ENCODE measurements at places on chromosomes 7 and 10.

DNA sequence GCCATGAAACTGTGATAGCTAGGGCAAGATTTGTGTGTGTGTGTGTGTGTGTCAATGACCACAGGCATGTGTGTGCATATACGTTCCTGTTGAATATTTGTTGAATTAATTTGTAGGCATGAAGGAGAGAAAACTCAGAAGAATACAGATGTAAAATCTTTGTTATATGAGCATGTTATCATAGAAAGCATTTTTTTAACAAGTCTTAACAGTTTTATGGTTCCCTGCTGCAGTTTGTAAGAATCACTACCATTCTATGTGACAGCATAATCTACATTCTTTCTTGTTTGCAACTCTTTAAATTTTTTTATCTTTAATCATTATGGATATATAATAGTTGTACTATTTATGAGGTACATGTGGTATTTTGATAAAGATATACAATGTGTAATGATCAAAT lies 130.3 kb downstream of the CD36 start:
- DNase-seq: no peak

DNA sequence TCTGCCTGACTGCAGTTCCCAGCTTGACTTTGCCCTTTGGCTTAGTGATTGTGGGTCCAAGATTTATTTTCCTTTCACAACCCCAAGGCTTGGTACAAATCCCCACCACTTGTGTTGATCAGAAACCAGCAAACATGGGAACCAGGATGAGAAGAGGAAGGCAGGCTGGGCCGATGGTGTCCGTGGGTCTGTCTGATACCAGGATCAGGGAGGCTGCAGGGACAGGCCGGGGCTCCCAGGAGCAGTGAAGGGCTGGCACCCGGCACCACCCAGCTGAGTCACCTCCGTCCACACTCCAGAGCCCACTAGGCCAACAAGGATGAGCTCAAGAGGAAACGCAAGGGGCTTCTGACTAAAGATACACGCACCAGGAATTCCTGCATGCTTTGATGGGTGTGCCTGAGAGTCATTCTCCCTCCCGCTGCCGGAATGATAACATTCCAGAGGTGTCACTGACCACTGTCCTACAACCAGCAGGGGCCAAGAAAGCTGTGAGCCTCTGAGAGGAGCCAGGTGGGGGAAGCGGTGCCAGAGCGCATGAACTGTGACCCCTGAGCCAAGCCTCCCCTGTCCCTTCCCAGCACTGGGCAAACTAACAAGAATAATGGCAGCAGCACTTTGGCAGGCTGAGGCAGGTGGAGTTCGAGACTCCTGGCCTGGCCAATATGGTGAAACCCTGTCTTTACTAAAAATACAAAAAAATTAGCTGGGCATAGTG lies 29.2 kb upstream of the PROSER2 start:
- no peak for DNase-seq

- DNase-seq: no peak
Observed at GRCh38 chr7:123423622-123424021, 110.8 kb downstream of the IQUB start.

GRCh38 chr7:38016567-38016966 lies 96.1 kb downstream of the EPDR1 start:
- DNase-seq: no peak

- DNase-seq: no peak
Observed at GRCh38 chr7:31043051-31043471, 9.0 kb upstream of the ADCYAP1R1 start.

DNA sequence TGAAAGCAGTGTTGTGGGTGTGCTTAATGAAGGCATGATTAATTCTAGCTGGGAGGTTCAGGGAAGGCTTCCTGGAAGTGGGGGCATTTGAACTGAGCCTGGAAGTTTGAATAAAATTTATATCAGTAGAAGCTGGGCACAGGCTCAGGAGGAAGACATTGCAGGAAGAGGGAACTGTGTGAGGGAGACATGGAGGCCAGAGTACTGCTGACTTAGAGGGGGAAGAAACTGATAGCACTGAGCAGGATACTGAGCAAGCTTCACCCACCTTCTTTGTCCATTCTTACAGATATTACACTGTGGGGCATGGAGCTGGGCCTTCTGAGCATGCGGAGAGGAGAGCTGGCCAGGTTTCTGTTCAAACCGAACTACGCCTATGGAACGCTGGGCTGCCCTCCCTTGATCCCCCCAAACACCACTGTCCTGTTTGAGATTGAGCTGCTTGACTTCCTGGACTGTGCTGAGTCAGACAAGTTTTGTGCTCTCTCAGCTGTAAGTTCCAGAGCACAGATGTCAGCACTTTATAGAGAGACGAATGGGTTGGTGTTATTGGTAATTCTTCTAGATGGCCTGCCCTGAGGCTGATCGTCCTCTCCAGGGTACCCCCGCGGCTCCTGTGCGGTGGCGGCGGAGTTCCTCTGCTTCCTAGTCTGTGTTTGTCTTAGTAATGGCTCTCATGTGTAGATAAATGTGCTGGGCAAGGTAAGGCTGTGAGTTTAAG lies 2.1 kb downstream of the FKBP6 start:
- DNase-seq: no peak

GRCh38 chr7:159126311-159127260 lies 18.1 kb downstream of the VIPR2 start:
- no peak for DNase-seq

DNA sequence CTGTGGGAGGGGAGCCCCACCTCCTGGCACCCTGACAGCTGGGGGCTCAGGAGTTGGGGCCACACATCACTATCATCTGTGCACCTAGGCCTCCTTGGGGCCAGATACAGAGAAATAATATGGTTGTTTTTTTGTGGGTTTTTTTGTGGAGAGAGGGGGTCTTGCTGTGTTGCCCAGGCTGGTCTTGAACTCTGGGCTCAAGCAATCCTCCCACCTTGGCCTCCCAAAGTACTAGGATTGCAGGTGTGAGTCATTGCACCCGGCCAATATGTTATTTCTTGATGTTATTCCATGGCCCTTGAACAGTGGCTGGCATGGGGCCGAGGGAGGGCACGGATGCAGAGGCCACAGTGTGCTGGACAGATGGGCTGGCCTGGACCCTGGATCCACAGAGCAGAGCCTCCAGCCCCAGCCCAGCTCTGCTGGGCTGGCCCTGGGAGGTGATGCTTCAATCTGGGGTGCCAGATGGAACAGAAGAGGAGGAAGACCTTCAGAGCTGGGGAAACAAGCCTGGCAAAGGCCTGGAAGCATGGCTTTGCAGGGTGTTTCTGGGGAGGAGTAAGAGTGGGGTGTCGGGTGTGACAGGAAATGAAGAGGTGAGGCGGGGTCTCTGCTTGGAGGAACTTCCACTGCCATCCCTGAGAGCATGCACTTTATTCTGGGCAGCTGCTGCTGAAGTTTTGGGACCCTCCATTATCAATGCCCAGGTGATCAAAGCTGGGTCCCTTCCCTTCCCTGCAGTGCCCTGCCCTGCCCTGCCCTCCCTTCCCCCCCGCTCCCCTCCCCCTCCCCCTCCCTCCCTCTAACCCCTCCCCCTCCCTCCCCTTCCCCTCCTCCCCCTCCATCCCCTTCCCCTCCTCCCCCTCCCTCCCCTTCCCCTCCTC lies 3.7 kb upstream of the FZD9 start:
- DNase-seq: no peak

DNA sequence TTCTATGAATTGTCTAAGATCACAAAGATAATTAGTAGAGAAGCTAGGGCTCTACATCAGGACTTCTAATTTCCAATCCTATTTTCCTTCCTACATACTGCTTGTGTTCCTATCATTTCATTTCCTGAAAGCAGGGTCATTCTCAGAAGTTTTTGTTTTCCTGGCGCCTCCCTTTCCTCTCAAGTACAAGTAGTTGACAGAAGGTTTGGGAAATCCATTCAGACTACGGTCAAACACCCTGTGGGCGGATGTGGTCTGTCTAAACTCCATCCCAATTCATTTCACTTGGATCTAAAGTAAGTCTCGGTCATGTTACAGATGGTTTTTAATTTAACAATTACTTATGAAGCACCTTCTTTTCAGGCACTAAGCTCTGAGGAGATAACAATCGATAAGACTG lies 221.4 kb downstream of the MTERF1 start:
- no peak for DNase-seq

DNA sequence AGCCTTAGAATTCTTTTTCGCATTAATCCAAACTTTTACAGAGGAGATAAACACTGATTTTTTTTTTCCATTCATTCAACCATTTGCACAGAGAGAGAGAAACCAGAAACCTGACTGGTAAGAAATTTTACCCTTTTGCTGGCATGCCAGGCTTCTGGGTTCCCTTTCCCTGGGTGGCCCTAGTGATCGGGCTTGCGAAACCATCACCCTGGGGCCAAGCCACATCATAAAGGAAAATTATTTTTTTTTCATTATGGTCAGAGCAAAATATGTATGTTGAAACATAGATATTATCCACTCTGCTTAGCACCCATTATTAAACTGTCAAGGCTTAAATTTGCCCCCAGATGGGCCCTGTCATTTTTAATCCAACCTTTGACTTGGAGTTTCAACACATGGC lies 55.4 kb upstream of the INHBA start:
- DNase-seq: no peak

GRCh38 chr7:149109969-149110368 lies 16.2 kb downstream of the ZNF425 start:
- DNase-seq: no peak

- DNase-seq: peak; percentile 69
Observed at GRCh38 chr10:77552252-77552651, 85.4 kb downstream of the KCNMA1 start.

- no peak for DNase-seq
Observed at GRCh38 chr7:39958038-39958437, 8.0 kb downstream of the CDK13 start.

DNA sequence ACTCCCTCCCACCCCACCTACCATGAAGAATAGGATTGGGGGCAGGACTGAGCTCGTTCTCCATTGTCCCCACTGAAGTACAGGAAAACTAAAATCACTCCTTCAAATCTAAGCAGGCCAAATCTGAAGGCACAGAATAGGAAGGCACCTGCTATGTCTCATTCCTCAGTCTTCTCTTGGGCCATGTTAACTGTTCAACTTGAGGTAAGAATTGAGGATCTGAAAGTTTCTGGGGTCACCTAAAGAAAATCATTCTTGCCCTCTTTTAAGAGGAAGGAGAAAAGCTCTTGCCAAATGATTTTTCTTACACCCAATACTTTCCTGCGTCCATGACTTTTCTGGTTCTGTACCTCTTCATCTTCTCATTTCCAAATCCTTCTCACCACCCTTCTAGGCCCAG lies 4.9 kb downstream of the CPN1 start:
- DNase-seq: no peak

DNA sequence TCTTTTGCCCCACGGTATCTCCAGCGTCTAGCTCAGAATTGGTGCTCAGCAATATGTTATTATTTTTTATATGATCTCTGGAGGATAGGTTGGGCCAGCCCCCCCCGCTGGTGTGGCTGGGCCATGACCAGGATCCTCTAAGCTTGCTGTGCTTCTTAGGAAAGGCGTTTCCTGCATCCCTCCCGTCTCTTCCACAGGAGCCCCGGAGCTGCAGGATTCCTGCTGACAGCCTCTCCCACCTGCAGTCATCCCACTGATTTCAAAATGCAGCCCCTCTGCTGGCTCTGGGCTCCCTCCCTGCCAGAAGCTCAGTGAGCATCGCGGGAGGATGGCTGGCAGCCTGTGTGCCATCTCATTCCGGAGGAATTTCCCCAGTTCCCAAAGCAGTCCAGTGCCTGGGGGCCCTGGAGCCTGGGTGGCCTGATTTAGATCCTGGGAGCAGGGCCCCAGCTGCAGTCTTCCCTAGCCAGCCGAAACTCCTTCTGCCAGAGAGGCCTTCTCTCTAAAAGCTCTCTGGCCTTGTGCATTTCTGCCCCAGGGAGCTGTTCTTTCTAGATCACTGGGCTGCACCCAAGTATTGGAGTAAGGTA lies 21.8 kb upstream of the GOLGA7B start:
- no peak for DNase-seq

- DNase-seq: no peak
Observed at GRCh38 chr10:1475098-1475591, 262.2 kb downstream of the ADARB2 start.

DNA sequence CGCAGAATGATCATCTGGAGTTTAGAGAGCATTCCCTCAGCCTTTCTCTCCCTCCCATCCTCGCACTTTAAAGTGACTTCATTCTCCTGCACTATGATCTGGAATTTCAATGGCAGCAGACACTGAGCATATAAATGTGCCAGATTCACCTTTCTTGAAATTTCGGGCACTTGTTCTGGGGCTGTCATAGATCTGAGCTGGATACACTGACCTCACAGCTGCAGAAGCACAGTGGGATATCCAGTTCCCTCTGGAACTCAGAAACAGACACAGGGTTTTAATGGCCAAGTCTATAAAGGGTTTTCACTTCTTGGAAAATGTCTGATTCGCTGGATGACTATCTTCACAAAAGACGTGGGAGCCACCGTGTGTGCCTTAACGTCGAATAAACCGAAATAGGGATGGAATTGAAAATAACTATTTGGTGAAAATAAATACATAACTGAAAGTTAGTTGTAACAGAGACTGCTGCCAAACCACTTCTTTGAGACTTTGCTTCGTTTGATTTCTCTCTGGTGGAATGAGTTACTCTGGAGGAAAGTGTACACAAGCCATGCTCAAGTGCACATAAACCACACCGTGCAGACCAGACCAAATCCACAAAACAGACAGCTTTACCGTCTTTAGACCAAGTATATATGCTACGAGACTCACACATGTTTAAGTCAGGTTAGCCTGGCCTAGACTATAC lies 126.1 kb downstream of the SVIL start:
- DNase-seq: no peak

DNA sequence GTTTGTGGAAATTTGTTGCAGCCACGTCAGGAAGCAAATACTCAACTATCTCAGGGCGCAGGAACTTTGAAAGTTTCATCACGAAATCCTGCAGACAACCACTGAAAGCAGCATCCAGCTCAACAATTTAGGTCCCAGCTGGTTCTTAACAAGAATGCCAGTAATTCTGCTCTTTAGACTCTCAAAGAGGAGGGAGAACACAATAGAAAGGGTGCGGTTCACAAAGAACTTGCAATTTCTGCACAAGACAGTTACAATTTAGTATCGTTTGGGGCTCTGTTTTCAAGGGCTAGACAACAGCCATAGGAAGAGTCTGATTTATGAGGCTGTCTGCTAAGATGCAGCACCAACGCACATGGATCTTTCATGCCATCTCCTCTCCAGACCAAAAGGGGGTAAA lies 223.1 kb downstream of the FGFR2 start:
- no peak for DNase-seq

- DNase-seq: no peak
Observed at GRCh38 chr7:129013048-129013724, 41.7 kb downstream of the TNPO3 start.

GRCh38 chr10:125165584-125166573 lies 5.5 kb upstream of the CTBP2 start:
- DNase-seq: no peak

DNA sequence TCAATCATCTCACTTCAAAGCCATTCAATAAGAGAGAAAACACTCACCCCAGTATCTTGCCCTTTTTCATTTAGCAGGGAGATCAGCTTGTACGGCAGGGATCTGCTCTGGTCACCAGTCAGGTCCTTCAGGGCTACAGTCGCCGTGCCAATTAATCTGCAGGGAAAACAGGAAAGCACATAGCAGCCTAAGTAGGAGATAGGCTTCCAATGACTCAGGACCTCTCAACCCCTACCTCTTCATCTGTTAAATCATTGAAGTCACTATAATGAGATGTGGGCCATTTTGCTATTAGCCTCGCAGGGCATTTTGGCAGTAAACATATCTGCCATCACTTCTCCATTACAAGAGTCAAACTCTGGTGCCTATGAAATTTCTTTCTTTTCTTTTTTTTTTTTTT lies 50.8 kb downstream of the MYOF start:
- DNase-seq: no peak

Data from OCI-M1 (cell line).